AML-193 (cell line): ENCODE measurements at places on chromosomes 12 and 14.

DNA sequence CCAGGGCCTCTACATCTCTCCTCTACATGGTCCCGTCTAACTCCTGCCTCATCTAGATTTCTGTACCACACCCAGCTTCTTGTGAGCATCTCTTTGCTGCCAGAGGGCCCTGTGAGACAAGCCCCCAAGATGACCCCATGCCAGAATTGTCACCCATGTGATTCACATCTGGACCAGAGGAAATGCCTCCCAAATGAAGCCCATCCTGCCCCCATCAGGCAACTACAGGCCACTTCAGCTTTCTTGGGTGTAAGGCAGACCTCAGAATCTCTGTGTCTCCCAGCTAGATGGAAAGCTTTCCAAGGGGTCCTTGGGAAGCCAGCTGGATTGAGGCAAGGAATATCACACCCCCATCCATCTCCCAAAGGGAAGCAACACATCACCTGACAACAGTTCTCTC, 9.3 kb upstream of the OAS3 start:
- DNase-seq = no peak

DNA sequence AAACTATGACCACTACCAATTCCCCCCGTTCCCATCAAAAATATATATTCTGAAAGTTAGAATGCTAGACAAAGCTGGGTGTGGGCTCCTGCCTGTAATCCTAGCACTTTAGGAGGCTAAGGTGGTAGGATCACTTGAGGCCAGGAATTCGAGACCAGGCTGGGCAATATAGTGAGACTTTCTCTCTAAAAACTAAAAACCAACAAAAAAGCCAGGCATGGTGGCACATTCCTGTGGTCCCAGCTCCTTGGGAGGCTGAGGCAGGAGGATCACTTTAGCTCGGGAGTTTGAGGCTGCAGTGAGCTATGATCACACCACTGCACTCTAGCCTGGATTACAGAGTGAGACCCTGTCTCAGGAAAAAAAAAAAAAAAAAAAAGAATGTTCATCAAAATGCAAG, 48.8 kb upstream of the COL2A1 start:
- DNase-seq = no peak

- peak; percentile 12 for DNase-seq
Observed at GRCh38 chr12:132561427-132562156, 48.8 kb downstream of the LRCOL1 start.

- DNase-seq = no peak
Observed at GRCh38 chr12:81350309-81350708, 272.4 kb downstream of the ACSS3 start.

DNA sequence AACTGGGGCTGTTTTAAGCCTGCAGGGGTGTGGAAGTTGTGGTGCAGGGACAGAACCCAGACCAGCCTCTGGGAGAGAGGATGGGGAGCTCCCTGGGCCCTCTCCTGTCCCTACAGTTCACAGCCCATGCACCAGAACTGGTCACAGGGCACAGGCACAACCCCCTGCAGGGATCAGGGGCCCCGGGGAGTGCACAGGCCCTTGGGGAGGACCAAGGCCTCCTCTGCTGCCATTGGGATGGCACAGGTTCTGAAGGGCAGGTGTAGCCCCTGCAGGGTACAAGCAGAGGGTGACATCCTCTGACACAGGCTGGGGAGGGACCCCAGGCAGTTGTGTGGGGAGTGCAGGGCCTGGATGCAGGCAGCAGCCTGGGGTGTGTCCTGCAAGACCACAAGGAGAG, 66.4 kb upstream of the SFSWAP start:
- no peak for DNase-seq

- DNase-seq = peak; percentile 72
Observed at GRCh38 chr12:55724226-55724939, 4.2 kb downstream of the RDH5 start.

- DNase-seq = no peak
Observed at GRCh38 chr12:87280356-87280755, 748.8 kb downstream of the C12orf50 start.

DNA sequence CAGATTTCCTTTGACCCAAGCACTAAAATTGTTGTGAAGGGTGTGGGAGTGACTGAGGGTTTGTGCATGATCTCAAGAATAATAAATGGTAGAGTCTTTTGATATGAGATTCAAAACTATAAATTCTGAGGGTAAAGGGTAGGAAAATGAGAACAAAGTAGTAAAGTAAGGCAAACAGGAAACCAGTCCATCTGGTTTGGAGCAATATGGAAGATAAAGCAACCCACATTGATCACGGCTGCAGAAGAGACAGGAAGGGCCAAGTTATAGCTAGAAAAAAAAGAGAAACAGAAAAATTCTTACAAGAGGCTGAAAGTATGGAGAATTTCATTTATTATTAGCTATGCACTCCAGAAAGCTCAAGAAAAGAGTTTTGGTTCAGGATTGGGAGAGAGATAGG, 4.6 kb upstream of the SLCO1B3 start:
- no peak for DNase-seq

DNA sequence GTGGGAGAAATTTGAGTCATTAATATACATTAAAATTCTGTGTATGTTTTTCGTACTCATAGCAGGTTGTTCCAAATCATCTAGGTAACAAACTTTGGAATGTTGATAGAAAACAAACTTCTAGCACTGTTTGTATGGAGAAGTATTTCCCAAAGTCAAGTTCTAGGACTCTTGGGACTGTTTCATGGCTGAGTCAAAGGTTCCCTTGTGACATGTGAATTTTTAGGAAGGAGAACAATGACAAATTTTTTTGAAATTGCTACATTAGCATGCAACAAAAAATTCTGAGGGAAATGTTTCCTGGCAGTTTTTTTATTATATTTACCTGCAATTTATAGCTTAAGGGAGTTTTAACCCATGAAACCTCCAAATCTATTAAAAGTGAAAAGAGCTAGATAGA, 73.8 kb downstream of the RASSF8 start:
- no peak for DNase-seq
